HL-60 (cell line): ENCODE measurements at places on chromosomes 12 and 14.

DNA sequence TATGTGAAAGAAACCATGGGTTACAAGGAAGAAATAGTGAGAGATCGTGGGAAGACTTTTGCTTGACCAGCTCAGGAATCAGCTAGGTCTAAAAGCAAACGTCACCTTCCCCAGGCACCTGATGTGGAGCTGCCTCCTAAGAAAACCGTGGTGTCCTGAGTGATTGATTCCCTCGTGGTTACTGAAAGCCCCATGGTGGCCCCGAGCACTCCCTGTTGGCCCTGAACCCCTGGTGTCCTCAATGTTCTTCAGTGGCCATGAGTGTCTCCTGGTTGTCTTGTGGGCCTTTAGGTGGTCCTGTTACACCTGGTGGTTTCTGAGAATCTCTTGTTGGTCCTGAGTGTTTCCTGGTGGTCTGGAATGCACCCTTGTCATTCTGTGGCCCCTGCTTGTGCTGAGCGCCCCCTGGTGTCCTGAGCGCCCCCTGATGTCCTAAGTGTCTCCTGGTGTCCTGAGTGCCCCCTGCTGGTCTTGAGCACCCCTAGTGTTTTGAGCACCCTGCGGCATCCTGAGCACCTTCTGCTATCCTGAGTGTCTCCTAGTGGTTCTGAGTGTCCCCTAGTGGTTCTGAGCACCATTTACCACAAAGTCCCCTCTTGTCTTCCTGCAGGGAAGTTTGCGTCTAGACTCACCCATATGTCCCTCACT is 518.7 kb downstream of the TMEM121 start:
- peak; percentile 42 for DNase-seq

- DNase-seq: no peak
These were observed 5.3 kb downstream of the KCNH3 start for GRCh38 chr12:49543914-49544815.

- DNase-seq: no peak
These were observed 136.6 kb downstream of the SSPN start for GRCh38 chr12:26331960-26332359.

- DNase-seq: no peak
These were observed 135.4 kb upstream of the TRHDE start for GRCh38 chr12:72136792-72137191.

DNA sequence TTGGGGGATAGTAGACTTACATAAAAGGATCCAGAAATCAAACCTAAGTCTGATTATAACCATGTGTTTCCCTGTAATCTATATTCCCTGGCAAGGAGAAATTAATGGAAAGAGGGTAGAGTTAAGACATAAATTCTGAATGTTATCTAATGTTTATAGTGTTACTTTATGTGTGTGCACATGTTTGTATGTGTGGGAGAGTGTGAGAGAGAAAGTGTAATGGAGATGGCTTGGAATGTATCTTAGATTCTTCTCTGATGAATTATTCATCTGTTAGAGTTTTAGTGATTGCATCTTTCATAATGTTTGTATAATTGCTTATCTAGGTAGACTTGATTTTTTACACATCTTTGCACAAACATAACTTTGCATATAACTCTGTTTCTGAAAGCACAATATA is 490.9 kb downstream of the FLRT2 start:
- no peak for DNase-seq

DNA sequence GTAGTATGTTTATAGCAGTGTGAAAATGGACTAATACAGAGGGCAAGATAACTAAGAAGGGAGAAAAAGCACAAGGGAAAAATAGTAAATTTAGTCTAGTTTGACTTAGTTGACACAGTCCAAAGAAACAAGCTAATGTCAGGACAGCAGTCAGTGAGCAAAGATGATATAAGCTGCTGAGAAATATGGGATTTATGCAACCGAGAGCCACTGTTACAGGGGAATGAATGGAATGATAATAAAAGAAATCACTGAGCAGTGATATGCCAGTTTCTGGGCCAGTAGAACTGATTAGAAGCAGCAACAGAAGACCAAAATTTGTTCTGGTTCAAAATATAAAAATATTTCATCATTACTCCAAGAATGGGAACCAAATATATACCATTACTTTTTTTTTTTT is 60.1 kb downstream of the R3HDM2 start:
- no peak for DNase-seq

DNA sequence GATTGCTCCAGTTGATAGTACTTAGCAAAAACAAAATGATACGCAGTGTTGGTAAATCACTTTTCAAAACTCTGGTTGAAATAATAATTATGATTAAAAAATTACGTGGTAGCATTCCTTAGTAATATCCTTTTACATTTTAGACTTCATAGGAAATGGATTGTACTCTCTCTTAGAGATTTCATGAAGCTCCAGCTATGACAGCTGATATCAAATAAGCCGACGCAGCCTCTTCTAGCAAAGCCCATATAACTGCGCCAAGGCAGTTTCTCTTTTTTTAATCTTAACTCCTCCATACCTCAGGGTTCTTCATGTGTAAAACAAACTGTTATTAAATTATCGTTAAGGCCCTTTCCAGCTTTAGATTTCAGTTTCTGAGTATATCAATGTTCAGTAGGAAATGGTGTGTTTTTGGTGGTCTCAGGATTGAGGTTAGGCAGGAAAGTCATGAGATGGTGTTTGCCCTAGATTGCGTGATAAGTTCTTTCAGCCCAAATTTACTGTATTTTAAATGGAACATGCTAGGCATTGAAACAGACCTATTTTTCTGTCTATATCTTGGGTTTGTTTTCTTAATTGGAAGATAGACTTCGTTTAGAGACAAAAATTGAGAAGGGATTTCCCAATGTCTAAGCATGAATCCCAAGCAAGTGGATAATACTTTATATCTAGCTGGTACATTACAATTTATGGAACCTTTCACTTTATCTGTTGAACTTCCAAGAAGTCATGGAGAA is 902 bp upstream of the CFL2 start:
- no peak for DNase-seq

DNA sequence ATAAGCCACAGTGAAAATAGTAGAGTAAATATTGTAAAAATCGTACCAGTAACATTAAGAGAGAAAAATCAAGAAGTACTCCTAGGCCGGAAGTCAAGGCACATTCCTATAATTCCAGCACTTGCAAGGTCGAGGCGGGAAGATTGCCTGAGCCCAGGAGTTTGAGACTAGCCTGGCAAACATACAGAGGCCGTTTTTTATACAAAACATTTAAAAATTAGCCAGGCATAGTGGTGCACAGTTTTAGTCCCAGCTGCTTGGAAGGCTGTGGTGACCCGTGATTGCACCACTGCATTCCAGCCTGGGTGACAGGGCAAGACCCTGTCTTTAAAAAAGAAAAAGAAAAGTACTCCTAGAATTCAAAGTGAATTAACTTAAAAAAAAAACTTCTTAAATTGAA is 341.8 kb downstream of the C12orf50 start:
- DNase-seq: no peak

DNA sequence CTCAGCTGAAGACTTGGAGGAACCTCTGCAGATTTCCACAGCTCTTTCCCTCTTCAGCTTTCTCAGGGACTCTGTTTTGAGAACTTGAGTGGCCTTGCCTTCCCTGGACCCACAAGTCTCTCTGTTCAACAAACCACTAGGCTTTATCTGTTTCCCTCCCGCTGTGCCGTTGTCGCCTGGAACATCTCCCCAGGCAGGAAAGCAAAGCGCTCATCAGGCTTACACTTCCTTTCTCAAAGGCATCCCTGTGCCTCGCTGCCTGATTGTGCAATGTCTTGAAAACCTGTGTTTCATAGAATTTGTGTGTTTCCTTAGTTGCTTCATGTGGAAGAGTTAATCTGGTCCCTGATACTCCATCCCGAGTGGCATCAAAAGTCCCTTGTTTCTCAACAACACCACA is 64.1 kb downstream of the PPM1A start:
- DNase-seq: peak; percentile 11

GRCh38 chr12:29499235-29499634 is 1.7 kb upstream of the OVCH1 start:
- DNase-seq: no peak

DNA sequence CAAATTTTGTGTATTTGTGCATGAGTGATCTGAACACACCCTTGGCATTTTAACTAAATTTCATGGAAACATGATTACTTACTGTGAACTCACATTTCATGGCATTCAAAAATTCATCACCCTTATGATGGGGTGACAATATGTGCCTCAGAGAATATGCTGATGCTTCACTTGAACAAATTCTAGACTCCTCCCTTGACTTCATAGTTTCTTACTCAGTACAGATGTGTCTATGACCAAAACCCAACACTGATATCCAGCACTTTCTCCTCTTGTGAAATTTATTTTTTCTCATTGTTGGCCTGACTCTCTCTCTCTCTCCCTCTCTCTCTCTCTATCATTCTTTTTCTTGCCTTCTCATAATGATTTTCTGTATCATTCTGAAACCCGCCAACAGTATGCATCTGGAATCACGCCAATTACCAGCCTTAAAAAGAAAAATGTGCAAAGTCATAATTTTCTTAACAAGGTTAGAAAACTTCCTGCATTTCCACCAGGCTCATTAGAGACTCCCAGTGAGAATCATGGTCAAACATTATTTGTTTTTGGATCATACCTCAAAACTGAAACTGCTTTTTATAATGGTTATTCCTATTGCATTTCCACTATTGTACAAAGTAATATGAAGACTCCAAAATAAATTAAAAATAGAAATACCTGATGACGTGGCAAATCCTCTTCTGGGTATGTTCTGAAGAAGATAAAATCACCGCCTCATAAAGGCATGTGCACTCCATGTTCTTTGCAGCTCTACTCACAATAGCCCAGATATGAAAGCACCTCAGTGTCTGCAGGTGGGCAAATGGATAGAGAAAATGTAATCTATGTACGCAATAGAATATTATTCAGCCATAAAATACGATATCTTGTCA is 722.2 kb downstream of the TMEM121 start:
- no peak for DNase-seq
